ENCODE measurements at places on chromosomes 5 and 9.

- no peak for DNase-seq
Observed at GRCh38 chr5:124021776-124022175, 509.8 kb downstream of the CSNK1G3 start.

- DNase-seq = peak; percentile 69
Observed at GRCh38 chr5:122756264-122756911, 18.5 kb upstream of the SNX2 start.

DNA sequence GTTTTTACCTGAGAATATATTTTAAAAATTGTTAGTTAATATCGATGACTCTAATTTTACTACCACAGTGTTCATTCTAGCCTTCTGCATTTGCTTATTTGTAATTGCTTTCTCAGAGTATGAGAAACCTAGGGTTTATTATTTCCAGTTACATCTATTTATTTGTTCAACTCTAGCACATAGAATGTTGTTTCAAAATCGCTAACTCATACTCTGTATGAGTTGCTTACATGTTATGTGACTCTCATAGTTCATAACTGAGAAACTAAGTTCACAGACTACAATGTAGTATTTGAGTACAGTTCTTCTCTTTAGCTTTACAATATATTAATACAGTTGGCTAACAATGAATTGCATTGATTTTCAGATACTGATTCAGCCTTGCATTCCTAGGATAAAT, 103.2 kb downstream of the MACROH2A1 start:
- no peak for DNase-seq

DNA sequence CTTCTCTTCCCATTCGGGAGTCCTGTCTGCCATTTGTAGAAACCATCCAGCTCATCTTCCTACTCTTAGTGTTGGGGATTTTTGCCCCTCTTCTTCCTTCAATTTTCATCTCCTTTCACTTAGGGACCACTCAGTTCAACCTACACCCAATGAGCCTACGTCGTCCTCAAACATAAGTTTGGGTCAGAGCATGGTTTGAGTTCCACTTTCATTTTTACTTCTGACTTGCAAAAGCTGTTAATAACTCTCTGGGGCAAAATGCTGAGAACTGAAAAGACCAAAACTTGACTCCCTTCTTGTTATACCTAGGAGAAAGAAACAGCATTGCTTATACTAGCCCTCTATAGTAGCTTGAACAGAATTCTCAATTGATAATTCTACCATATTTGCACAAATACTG, 381.5 kb upstream of the MPDZ start:
- no peak for DNase-seq

- DNase-seq = peak; percentile 79
Observed at GRCh38 chr5:72166070-72166979, 59.0 kb downstream of the MAP1B start.

GRCh38 chr5:160548949-160549645, 127.4 kb downstream of the PTTG1 start:
- DNase-seq = no peak

GRCh38 chr9:4828761-4829160, 36.0 kb downstream of the RCL1 start:
- peak; percentile 72 for DNase-seq

GRCh38 chr9:111615928-111616327, 15.2 kb upstream of the DNAJC25 start:
- no peak for DNase-seq

- DNase-seq = peak; percentile 62
Observed at GRCh38 chr5:67983251-67984110, 232.1 kb upstream of the PIK3R1 start.

DNA sequence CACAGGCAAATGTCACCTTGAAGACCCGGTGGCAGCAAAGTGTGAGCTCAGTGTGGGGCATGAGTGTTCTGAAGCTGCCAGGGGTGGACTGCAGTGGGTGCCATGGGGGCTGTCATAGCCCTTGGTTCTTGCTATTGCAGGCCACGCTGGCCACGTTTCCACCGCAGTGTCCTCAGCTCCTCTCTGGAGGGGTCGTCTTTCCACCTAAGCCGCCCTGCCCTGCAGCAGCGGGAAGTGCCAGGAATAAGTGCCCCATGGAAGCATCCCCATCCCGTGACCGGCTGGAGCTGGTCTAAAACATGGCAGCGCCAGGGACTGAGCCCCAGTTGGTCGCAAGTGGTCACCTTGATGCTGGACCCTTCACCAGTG, 6.9 kb downstream of the OBP2B start:
- no peak for DNase-seq

DNA sequence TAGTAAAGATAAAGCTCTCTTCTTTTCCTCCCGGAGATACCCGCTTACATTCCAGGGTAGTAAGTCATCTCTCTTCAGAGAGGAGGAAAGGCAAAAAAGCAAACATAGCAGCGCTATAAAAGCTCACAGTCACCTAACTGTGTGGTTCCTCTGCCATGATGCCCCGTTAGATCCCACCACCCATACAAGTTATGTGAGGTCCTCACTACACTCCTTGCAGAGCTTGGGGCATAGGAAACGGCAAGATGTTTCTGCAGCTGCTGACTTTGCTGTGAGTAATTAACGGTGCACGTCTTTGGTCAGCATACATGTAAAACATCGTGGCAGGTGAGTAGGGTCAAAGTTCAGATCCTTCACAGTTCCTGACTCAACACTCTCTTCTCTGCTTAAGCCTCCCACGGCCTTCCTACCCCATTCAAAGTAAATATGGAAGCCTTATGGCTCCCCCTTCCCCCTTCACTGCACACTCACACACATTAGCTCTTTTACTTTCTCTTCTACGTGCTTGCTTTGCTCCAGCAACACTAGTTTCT, 218.9 kb downstream of the DIRAS2 start:
- DNase-seq = no peak

- DNase-seq = no peak
Observed at GRCh38 chr5:178334861-178335260, 102.3 kb upstream of the PHYKPL start.

DNA sequence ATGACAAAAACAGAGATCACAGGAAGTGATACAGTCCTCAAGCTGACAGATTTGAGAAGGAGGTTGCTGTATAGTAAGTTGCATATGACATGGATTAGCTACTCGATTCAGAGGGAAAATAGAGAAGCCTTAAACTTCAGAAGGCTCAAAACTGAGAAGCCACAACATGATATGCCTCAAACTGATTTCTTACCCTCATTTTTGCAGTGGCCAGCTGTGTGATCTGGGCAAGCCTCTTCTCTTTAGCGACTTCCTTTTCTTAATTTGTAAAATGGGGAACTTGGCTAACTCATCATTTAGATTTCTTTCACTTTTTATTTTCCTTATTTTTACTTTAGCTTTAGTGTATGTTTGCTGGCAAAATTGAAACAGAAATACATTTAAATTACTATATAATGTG, 421.1 kb downstream of the KIF4B start:
- DNase-seq = peak; percentile 17

- DNase-seq = no peak
Observed at GRCh38 chr9:93224591-93224990, 40.7 kb downstream of the WNK2 start.

GRCh38 chr5:96977228-96977627, 41.3 kb downstream of the LNPEP start:
- no peak for DNase-seq

- DNase-seq = no peak
Observed at GRCh38 chr5:180135967-180136629, 64.5 kb upstream of the RNF130 start.

DNA sequence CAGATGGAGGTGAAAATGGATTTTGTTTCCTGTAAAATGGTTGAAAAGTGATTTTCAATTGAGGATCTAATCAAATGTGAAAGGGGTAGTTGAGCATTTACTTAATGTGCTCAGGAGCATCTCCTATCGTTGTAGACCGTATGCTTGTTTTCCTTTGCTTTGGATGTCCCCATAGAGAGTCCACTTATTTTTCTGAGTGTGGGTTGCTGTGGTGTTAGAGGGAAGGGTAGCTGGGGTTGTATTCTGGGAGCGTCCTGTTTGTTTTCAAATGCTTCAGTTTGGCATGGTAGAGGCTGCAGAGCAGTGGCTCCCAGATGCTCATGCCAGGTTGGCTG, 154.1 kb downstream of the MAT2B start:
- DNase-seq = no peak

GRCh38 chr9:129557192-129558036, 63.5 kb downstream of the C9orf50 start:
- DNase-seq = no peak

GRCh38 chr5:158722940-158723339, 376.8 kb downstream of the EBF1 start:
- no peak for DNase-seq

DNA sequence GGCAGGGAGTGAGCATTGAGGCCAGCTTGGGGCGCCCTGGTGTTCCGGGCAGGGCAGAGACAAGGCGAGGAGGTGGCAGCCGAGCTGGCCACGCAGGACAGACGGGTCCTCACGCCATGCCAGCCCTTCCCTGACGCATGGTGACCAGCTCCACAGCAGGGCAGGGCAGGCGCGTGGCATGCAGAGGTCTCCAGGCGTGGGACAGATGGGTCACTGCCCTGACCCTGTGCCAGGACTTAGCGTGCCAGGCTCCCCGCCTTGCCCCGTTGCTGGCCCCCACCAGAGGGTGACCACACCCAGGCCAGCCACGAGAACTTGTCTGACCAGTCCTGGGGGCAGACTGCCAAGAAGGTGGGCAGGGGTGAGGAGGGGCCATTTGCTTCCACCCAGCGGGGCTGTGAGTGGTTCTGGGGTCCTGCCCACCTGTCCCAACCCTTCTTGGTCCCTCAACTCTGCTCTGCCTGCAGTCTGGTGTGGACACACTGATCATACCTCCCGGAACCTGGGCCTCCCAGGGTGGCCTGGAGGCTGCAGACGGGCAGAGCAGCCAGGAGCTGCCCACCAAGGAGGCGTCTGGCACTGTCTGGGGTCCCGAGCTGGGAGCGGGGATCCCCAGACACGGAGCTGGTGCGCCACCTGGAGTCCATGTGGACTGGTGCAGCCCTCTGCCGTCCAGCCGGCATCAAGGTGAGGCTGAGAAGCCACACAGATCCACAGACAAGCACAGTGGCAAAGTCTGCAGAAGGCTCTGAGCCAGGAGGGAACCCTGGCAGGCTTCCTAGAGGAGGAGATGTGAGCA, at the start of gene RNF224:
RNF224 (plus strand) TSS at position 449 of the 799 bp plus-strand sequence. CDS start 834 bp downstream, outside the sequence.
- peak; percentile 91 for DNase-seq

DNA sequence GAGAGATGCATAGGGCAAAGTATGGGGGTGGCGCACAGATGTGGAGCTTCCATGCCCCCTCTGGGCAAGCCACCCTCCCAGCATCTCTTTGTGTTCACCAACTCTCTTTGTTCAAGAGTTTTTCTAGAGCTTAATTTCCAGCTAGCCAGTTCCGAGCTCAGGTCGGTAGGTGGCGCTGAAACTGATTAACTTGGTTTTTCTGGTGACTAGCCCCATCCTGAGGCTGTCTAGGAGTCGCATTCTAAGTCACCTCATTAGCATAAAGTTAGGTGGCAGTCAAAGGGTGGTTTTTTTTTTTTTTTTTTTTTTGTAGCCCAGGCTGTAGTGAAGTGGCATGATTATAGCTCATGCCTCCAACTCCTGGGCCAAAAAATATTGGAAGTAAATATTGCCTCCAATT, 476.4 kb downstream of the KDM4C start:
- DNase-seq = peak; percentile 71

DNA sequence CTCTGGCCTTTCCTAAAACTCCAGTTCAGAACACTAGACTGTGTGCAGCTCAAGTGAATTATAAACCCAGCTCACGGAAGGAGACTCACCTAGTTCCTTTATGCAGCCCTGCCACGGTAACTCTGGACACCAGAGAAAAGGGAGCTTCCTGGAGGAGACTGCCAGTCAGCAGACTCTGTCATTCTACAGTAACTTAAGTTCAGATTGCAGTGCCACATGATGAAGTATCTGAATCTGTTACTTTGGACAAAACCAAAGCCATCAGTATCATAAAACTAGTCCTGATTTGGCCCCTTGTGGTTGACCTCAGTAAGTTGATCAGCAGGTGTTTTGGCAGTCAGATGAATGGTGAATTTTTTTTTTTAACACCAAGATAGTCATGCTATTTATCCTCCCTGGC, 2.7 kb downstream of the MTRR start:
- DNase-seq = peak; percentile 27

DNA sequence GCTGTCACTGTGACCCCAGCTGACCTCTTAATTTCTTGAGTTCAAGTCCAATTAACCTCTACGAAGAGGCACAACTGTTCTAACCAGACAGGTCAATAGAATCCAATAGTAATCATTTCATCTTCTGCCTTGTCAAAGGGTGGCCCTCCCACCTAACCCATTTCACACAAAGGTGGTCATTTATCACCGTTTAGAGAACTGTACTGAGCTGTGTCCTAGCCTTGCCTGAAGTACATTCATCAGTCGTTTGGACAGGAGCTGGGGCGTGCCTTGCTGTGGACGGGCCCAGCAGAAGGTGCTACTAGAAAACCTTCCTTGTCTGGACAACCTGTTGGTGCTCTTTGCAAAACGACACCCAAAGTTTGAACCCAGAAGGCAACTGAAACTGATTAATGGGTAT, 605.4 kb downstream of the ISL1 start:
- no peak for DNase-seq

DNA sequence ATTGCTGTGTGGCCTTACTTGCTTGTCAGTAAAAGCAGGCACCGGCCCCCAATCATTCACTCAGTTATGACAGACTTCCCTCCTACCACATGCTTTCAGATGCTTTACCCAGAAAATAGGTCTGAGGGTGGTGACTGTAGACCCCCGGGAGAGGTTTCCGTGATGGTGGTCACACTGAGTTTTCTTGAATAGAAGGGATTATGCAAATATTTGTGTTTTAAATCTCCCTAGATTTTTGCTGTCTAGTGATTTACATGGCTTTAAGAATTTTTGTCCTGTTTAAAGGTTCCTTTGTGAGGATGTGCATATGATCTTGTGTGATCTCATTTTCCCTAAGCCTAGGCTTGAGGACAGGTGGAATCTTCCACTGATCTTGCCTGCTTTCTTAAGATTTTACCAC, 281.7 kb downstream of the FANCC start:
- DNase-seq = no peak

DNA sequence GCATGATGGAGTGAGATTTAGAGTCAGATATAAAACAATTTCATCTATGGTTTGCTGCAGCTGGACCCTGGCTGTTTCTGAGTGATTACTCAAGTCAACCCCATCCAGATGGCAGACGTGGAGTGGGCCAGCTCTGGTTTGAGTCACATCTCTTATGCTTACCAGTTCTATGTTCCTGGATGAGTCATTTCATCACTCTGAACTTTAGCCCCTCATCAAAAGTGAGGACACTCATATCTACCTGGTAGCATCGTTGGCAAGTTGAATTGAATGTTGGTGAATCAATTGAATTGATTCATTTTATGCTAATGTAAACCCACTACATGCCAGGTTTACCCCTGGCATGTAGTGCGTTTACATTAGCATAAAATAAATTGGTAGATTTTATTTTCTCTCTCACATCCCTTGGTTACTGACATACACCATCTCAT, 176.4 kb downstream of the FGF18 start:
- DNase-seq = peak; percentile 64

DNA sequence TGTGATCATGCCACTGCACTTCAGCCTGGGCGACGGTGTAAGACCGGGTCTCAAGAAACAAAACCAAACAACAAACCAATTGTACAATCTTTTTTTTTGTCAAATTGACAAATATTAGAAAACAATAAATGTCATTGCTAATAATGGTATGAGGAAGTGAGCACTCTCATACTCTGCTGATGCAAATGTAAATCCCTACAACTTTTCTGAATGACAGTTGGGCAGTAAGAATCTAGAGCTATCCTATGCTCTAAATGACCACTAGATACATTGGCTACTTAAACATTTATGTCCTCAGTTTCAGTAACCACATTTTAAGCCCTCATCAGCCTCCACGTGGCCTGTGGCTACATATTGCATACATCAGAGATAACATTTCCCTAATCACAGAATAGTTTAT, 256.2 kb downstream of the FER start:
- DNase-seq = peak; percentile 6

- peak; percentile 42 for DNase-seq
Observed at GRCh38 chr9:124267271-124267807, 9.6 kb downstream of the NEK6 start.

Measured in hematopoietic multipotent progenitor cell treated with erythropoietin and hydrocortisone succinate and interleukin-3 and kit ligand, for 4 days (in vitro differentiated cells).